ENCODE measurements at places on chromosomes 5 and 9.

GRCh38 chr9:79384501-79384900 lies 187.3 kb upstream of the TLE4 start:
- no peak for DNase-seq

DNA sequence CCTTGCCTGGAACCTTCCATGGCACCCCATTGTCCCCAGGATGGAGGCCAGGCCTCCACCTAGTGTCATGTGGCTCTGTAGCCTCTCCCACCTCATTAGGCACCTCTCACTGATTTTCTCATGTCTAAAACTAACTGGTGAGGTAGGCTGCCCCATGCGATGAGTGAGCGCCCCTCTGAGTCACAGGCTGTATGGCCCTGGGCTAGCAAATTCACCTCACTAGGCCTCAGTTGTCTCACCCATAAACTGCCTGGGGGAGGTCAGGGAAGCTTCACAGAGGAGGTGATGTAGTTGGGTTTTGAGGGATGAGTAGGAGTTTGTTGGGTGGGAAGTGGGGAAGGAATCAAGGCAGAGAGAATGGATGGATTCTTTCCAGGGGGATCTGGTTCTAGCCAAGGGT lies 8.8 kb downstream of the RXRA start:
- DNase-seq = no peak

GRCh38 chr9:17810728-17811571 lies 232.1 kb downstream of the SH3GL2 start:
- peak; percentile 23 for DNase-seq

- DNase-seq = no peak
Measured at GRCh38 chr5:72698481-72698880, 118.0 kb upstream of the TNPO1 start.

GRCh38 chr5:119411361-119412278 lies 40.7 kb upstream of the HSD17B4 start:
- DNase-seq = peak; percentile 52

DNA sequence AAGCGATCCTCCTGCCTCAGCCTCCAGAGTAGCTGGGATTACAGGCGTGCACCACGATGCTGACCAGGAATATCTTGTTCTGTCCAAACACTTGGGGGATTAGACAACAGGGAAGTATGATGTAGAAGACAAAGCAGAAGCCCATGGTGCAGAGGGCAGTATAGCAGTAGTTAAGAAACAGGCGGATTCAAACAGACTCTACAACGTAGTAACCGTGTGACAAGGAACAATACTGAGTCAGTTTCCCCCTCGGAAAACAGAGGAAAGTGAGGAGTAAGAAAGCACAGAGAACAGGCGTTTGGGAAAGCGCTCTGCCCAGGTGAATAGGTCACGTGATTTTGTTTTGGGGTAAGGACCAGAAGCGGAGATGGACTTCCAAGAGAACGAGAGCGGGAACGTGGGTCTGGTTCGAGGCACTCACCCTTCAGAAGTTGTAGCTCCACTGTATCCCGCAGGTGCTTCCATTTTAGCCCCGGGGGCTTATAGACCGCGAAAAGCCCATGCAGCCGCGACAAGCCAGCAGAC lies 306 bp downstream of the TRUB2 start:
- no peak for DNase-seq

GRCh38 chr5:110050640-110051345 lies 361.1 kb downstream of the MAN2A1 start:
- no peak for DNase-seq

DNA sequence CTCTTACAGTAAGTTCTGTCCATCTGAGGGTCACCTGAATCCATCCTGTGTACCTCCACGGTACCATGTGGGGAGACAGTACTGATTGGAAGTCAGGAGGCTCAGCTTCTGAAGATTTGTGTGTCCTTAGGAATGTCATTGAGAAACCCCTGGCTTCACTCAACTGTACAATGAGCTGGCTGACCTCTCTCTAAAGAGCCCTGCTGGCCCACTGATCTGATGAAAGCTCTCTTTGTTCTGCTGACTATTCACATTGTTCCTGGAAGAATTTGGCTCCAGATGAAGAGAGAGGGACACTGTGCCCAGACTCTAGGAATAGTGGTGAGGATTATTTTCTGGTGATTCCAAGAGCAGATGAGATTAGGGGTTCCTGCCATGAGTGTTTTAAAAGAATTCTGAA lies 141.2 kb downstream of the LURAP1L start:
- no peak for DNase-seq

Measured in AG04450 (cell line).